ENCODE measurements at places on chromosomes 16 and 17.

GRCh38 chr16:10878644-10879501 is 1.9 kb downstream of the CIITA start:
- DNase-seq = peak; percentile 27

DNA sequence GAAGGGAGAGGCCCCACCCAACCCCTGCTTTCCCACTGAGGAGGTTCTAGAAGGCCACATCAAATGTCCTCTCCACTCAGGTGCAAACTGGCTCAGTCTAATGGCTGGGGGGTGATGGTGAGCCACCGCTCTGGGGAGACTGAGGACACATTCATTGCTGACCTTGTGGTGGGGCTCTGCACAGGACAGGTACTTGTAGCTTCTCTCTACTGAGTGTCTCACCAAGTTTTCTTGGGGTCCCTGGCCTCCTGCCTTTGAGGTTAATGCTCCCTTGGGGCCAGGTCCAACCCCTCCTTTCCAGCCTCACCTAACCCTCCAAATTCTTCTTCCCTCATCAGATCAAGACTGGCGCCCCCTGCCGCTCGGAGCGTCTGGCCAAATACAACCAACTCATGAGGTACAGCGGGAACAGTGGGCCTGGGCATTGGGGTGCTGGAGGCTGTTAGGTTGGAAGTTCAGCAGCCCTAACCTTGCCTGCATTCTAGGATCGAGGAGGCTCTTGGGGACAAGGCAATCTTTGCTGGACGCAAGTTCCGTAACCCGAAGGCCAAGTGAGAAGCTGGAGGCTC is 5.7 kb downstream of the ENO3 start:
- DNase-seq = peak; percentile 40

DNA sequence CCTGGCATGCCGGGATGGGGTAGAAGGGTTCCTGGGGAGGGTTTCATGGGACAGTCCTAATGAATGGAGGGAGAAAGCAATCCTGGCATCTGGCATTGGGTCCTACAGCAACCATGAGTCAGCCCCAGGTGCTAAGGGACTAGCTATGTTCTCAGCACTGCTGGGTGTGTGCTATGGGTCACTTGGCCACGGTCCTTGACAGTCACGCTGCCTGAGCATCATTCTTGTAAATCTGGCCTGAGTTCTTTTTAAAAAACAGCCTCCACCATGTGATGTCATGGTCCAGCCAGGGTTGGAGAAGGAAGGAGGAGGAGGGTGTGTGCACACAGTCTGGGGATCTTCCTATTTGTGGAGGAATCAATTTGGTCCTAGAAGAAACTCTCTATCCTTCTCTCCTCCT is 6.2 kb upstream of the RAMP2 start:
- DNase-seq = no peak

- no peak for DNase-seq
Measured at GRCh38 chr16:24346734-24347133, 90.6 kb downstream of the CACNG3 start.

DNA sequence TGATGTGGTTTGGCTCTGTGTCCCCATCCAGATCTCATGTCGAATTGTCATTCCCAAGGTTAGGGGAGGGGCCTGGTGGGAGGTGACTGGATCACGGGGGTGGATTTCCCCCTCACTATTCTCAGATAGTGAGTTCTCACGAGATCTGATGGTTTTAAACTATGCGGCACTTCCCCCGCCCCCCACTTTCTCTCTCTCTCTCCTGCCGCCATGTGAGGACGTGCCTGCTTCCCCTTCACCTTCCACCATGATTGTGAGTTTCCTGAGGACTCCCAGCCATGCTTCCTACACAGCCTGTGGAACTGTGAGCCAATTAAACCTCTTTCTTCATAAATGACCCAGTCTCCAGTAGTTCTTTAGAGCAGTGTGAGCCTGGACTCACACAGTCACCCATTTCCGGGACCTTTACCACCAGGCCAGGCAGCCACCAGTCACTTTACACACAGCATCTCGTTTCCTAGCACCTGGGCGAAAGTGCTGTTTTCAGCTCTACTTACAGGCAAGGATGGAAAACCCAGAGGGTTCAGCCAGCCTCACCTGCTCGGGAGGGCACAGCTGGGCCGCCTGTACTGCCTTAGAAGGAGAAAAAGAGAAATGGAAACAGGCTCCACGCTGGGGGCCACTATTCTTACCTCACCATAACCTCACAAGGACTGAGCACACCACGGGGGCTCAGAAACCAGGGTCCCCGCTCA is 13.8 kb upstream of the ZC3H18 start:
- DNase-seq = no peak

All from CD4-positive, alpha-beta T cell treated with Interleukin-4 for 4 hours (primary cell).